Activated CD8-positive, alpha-beta memory T cell treated with anti-CD3 and anti-CD28 coated beads, Interleukin-2, amount 10 ng/mL, durations not matched to agents 7 days and 5 days (primary cell): ENCODE measurements at places on chromosomes 12 and 14. TPM values are rescaled to one million over a fixed set of nuclear protein-coding genes. Genes with fewer than 3 reads are reported as not detected.

The LRIG3 gene
- total RNA-seq: not detected

The NRXN3 gene
- not detected for total RNA-seq

The RNU6-8 gene
- not detected for total RNA-seq

The ZDHHC22 gene
- not detected for total RNA-seq

The AKAP3 gene
- total RNA-seq: 2.6 TPM

The CLEC9A gene
- not detected for total RNA-seq

The PALS1 gene
- 5.5 TPM for total RNA-seq

The IL26 gene
- total RNA-seq: not detected

The PABPN1 gene
- 225 TPM for total RNA-seq

The AICDA gene
- not detected for total RNA-seq

The SYT10 gene
- not detected for total RNA-seq

The CLEC7A gene
- not detected for total RNA-seq

The FLRT2 gene
- not detected for total RNA-seq

The UNG gene
- 53.7 TPM for total RNA-seq

The CABP1 gene
- not detected for total RNA-seq

The LRP1-AS gene
- not detected for total RNA-seq

The PMEL gene
- total RNA-seq: 0.37 TPM

The FMNL3 gene
- total RNA-seq: 44.2 TPM

The TBX3 gene
- total RNA-seq: not detected

The KRT78 gene
- not detected for total RNA-seq

The PTPRO gene
- 0.15 TPM for total RNA-seq

The CISTR gene
- total RNA-seq: not detected

The ZNF891 gene
- total RNA-seq: 2.3 TPM

The CAPZA3 gene
- not detected for total RNA-seq

The HPD gene
- not detected for total RNA-seq

The CYP46A1 gene
- not detected for total RNA-seq

The TRMT5 gene
- total RNA-seq: 9.2 TPM

The TSHR gene
- total RNA-seq: not detected

The PAPLN gene
- 1.8 TPM for total RNA-seq

The SERPINA5 gene
- total RNA-seq: not detected

The SLC38A2 gene
- total RNA-seq: 168 TPM

The ADSS1 gene
- 3.5 TPM for total RNA-seq

The CPM gene
- 1.1 TPM for total RNA-seq

The CRIP1 gene
- total RNA-seq: 574 TPM

The ANKS1B gene
- 0.96 TPM for total RNA-seq

The CCDC197 gene
- total RNA-seq: 0.14 TPM

The NDRG2 gene
- total RNA-seq: 2.1 TPM

The RNASE7 gene
- total RNA-seq: not detected

The SPX gene
- 0.40 TPM for total RNA-seq

The SLC5A8 gene
- total RNA-seq: not detected

The GNPTAB gene
- 111 TPM for total RNA-seq

The CCDC88C gene
- total RNA-seq: 151 TPM

The FAR2 gene
- total RNA-seq: 13.6 TPM

The SLC4A8 gene
- total RNA-seq: 9.2 TPM

The MYH6 gene
- 1.0 TPM for total RNA-seq

The NEUROD4 gene
- not detected for total RNA-seq

The APEX1 gene
- 179 TPM for total RNA-seq

The SLC8A3 gene
- total RNA-seq: not detected

The SAMD15 gene
- 0.12 TPM for total RNA-seq
